ENCODE measurements at places on chromosomes 12 and 14.

DNA sequence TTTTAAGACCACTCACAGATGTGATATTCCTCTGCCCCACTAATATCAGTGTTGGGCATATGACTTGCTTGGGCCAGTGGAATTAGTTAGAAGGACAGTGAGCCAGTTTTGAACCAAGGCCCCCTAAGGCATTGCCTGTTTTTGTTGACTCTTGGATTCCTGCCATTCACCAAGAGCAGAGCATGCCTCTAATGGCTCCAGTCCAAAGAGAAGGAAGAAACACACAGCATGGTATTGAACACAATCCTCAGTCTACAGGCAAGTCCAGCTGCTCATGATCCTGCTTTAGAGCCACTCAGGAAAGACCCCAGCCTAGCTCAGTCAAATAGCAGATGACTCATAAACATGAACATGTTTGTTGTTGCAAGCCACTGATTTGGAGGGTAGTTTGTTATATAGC lies 1201.5 kb downstream of the BCL11B start:
- no peaks in the 10 kb centered on the region for H3K27me3 ChIP-seq
- no peak overlapping the region for H3K4me3 ChIP-seq
- no peak overlapping the region for H3K27ac ChIP-seq
- no peaks in the 10 kb centered on the region for H3K36me3 ChIP-seq
- H3K4me1 ChIP-seq, result no peaks in the 10 kb centered on the region

DNA sequence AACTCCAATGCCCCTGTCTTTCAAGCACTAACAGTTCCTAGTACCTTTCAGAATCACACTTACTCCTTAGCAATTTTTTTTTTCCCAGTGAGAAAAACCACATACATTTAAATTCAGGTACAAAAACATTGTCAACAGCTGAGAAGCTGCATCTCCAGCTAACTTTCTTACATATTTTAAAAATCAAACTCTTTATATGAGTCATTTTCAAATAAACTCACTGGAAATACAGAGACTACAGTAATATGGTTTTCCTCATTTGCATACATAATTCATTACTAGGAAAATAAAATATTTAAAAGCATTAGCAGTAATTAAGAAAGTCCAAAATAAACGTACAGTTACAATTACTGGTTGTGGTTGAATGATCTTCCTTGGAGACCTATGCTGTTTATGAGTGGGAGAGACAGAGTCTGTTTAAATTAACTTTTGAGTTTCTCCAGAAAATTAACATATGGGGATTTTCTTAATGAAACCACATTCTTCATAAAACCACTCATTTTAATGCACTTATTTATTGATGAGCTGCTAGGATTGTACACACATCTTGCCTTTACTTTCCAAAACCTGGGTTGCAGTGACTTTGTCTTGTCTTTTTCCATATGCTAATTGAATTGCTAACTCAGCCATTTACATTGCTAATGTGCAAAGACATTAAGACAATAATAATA lies 9.8 kb downstream of the MUCL1 start:
- no peak for DNase-seq
- H3K27me3 ChIP-seq, result no peaks in the 10 kb centered on the region
- H3K4me1 ChIP-seq, result no peaks in the 10 kb centered on the region
- H3K36me3 ChIP-seq, result no peaks in the 10 kb centered on the region
- H3K27ac ChIP-seq, result no peak overlapping the region

- no peak within 1 kb of the TSS for H3K4me3 ChIP-seq
- H3K36me3 ChIP-seq, result no peaks in the 10 kb centered on the region
- peaks cover 90% of the 10 kb centered on the region for H3K27me3 ChIP-seq
- DNase-seq, result peak; percentile 23
- peaks cover 4% of the 10 kb centered on the region for H3K4me1 ChIP-seq
These were observed at the start of gene PAPLN for GRCh38 chr14:73237219-73237785. PAPLN (plus strand) TSS chr14:73237506; CDS start chr14:73239779, 2,273 bp downstream.

GRCh38 chr12:32921397-32921796 lies 24.8 kb upstream of the PKP2 start:
- DNase-seq, result no peak
- H3K27ac ChIP-seq, result no peak overlapping the region
- no peaks in the 10 kb centered on the region for H3K27me3 ChIP-seq
- H3K36me3 ChIP-seq, result no peaks in the 10 kb centered on the region
- no peak overlapping the region for H3K4me3 ChIP-seq

GRCh38 chr14:67186789-67187584 lies 2.3 kb upstream of the GARIN2 start:
- H3K27me3 ChIP-seq, result no peaks in the 10 kb centered on the region
- no peak for DNase-seq
- H3K4me3 ChIP-seq, result no peak overlapping the region
- no peaks in the 10 kb centered on the region for H3K36me3 ChIP-seq

DNA sequence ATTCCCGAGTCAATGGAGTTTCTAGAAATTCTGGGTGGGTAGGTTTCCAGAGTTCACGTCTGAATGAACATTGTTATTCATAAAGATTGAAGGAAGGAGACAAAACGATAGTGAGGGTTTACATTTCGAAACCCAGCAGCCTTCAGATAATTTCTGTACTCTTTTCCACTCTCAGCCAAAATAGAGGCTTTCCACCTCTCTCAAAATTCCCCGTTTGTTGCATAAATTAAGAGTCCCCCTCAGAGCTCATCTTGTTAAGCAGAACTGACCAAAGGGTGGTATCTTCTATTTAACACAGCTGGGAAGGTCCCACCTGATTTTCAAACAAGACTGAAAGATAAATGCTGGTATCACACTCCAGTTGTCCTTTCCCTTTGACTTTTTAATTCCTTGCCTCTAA lies 21.5 kb upstream of the YARS2 start:
- H3K4me1 ChIP-seq, result no peaks in the 10 kb centered on the region
- H3K36me3 ChIP-seq, result no peaks in the 10 kb centered on the region
- DNase-seq, result no peak

- H3K27ac ChIP-seq, result no peak overlapping the region
- H3K4me1 ChIP-seq, result no peaks in the 10 kb centered on the region
- no peaks in the 10 kb centered on the region for H3K27me3 ChIP-seq
- H3K36me3 ChIP-seq, result no peaks in the 10 kb centered on the region
- DNase-seq, result no peak
These were observed 227.7 kb upstream of the TMEM260 start for GRCh38 chr14:56351861-56352260.
